ENCODE measurements at places on chromosomes 4 and X.

DNA sequence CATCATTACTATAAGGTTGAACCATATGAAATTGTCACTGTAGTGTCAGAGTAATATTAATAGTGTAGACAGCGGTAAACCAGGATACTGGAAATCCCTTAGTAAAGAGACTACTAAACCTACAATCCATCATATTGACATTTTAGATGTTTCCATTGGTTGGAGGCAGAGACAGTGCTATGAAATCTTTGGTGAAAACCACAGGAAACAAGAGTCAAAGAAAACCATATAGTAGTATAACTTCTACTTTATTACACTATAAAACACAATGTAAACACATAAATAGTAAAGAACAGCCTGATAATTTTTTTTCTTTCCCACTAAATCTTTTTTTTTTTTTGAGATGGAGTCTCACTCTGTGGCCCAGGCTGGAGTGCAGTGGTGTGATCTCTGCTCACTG lies 15.9 kb downstream of the RELL1 start:
- no peak for DNase-seq

GRCh38 chr4:186132577-186133242 lies 28.2 kb downstream of the FAM149A start:
- no peak for DNase-seq

GRCh38 chr4:55615008-55615407 lies 21.1 kb downstream of the NMU start:
- DNase-seq = no peak

- no peak for DNase-seq
These were observed 43.2 kb downstream of the PCDH7 start for GRCh38 chr4:30763321-30763727.

GRCh38 chr4:40856277-40856839 lies 106.6 kb downstream of the NSUN7 start:
- DNase-seq = no peak

DNA sequence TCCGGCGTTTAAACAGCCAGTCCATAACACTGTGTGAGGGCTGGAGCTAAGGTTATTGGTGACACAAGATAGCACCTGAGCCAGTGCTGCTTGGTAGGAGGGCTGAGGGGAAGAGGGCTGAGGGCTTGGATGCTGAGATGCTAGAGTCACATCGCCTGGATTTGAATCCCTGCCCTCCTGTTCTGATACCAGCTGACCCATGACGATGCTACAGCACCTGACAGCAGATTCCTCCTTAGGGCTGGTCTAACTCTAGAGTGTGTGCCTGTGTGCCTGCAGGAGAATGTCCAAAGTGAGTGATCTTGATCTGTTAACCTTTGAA lies 102.5 kb downstream of the PTTG2 start:
- DNase-seq = no peak

DNA sequence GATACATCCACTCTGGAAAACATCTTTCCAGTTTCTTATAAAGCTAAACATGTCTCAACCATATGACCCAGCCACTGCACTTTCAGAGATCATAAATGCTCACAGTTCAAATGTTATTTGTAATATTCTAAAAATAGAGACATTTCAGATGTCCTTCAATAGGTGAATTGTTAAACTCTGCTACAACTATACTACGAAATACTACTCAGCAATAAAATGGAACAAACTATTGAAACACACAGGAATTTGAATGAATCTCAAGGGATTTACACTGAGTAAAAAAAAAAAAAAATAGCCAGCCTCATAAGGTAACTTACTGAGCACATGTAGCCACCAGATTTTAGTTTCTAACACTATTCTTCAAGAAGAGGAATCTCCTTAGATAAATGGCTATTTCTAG lies 253.9 kb downstream of the PCDH18 start:
- no peak for DNase-seq

DNA sequence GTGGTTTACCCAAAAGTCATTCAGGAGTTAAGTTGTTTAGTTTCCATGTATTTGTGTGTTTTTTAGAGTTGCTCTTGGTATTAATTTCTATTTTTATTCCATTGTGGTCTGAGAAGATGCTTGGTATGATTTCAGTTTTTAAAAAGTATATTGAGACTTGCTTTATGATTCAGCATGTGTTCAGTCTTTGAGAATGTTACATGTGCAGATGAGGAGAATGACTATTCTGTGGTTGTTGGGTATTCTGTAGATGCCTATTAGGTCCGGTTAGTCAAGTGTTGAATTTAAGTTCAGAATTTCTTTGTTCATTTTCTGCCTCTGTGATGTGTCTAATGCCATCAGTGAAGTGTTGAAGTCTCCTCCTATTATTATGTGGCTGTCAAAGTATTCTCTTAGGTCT lies 249.4 kb downstream of the ARHGAP10 start:
- no peak for DNase-seq

DNA sequence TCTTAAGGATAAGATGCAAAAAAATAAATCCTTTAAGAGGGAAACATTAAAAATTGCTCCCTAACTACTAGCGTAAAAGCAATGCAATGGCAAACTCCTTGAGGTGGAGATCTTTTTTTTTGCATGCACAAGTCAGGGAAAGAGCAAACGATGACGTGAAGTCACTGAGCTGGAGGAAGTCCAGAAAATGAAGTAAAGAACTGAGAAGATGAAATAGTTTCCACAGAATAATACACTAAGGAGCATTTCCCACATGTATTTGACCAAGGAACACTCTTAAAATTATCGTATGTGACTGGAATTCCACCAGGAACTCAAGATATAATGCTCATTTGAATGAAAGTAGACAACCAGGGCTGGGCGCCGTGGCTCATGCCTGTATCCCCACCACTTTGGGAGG lies 21.0 kb upstream of the DOCK11 start:
- no peak for DNase-seq

GRCh38 chr4:20041839-20042407 lies 209.8 kb upstream of the SLIT2 start:
- DNase-seq = no peak

DNA sequence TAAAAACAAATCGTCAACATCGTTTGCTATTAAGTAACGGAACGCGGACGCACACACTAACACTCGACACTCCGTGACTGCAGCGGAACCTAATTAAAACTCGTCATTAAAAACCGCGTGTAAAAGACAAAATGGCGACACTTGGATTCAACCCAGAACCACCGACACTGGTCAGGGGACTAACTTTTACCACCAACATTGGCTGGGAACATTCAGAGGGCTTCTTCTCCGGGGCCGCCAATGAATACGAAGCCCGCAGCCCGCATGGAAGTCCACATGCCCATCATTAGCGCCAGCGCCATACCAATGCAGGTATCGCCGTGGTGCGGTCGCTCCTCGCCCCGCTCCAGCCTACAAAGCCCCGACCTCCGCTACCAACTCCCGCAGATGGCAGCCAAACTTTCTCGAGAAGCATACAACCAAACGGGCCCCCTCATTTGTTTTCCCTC lies 498 bp downstream of the RBMX start:
- no peak for DNase-seq

DNA sequence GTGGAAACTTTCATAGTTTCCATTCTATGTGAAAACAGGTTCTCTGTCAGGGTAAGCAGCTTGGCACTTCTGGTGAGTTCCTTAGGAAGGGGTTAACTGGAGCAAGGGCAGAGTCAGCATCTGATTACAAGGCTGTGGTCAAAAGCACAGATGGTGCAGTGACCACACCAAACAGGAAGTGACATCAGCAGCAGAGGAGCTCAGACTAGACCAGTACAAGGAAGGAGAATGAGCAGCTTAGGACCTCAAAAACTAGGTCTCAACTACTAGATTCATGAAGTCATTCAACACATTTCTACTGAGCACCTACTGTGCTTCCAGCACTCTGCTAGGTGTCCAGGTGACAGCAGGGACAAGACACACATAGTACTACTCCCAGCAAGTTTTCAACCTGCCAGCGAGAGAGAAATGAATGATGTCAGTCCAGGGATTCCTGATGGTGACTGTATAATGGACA lies 130.2 kb downstream of the AMELX start:
- DNase-seq = no peak

DNA sequence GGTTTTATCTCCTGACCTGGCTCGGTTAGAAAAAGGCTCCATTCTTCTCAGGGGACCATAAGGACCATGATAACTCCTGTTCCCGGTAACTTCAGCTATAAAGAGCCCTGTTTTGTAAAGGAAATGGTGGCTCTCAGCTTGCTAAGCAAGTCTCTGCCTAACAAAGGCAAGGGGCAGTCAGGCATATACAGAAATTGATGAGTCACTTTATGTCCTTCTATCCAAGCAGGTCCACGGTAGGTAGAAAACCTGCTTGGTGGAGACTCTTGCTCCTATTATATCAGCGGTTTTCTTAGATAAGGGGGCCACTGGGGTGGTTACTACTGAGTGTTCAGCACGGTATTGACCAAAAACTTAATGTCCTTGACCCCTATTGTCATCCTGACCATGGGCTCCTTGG lies 203.0 kb upstream of the KLF8 start:
- DNase-seq = no peak

DNA sequence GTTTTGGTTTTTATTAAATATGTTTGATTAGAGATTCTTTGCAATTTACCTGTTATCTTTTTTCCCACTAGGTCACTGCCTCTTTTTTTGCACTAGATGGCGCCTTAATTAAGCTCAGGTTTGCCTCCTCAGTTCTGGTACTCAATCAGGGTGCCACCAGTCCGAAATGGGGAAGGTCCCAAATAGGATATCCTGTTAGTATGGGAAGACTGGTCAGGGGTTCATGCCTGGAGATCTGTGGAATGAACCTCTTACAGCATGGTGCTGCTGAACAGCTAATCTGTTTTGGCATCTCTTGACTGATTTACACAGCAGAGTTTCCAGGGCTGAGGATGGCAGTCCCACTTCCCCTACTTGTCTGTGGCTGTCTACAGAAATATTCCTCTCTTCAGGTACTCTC lies 24.2 kb upstream of the VSIG1 start:
- DNase-seq = no peak

- DNase-seq = no peak
These were observed 125.7 kb downstream of the CAMK2D start for GRCh38 chr4:113635739-113636437.

GRCh38 chr4:142406917-142407501 lies 439.1 kb downstream of the INPP4B start:
- no peak for DNase-seq

GRCh38 chr4:45063696-45064095 lies 337.3 kb upstream of the GNPDA2 start:
- DNase-seq = no peak

DNA sequence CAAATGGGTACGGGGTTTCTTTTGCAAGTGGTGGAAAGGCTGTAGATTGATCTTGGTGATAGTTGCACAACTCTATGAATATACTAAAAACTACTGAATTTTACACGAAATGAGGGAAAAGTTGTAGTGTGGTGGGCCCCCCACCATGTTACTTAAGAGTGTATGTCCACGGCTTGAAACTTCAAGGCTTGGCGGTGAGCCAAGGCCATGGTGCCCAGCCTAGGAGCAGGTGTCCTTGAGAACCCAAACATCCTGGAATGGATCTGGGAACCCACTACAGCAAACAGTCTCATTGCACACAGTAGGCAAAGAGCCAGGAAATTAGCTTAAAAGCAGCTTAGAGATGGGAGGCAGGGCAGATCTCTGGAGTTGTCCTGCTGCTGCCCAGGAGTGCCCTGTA lies 62.9 kb downstream of the BRCC3 start:
- DNase-seq = no peak

DNA sequence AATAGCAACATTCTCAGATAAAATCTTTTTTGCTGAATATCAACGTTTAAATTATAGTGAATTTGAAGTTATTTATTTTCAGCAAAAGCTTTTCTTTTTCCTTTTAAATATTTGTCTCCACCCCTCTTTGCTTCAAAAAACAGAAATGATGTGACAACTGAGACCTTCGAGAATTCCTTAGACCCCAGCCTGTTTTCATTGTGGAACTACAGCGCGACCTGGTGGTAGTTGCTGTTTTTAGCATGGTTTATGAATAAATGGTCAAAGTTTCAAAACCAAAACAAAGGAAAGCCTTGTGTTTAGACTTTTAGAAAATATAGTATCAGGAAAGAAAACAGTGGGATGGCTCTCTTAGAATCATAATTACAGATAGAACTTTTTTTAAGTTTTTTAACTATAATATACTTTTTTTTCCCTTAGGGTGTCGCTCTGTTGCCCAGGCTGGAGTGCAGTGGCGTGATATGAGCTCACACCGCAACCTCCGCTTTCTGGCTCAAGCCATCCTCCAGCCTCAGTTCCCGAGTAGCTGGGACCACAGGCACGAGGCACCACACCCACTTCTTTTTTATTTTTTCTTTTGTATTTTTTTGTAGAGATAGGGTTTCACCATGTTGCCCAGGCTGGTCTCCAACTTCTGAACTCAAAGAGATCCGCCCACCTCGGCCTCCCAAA lies 26.8 kb upstream of the TMEM184C start:
- peak; percentile 21 for DNase-seq

- DNase-seq = no peak
These were observed 139.9 kb upstream of the USP9X start for GRCh38 chrX:40945361-40945713.

- DNase-seq = no peak
These were observed 12.4 kb upstream of the PJA1 start for GRCh38 chrX:69177511-69178162.

DNA sequence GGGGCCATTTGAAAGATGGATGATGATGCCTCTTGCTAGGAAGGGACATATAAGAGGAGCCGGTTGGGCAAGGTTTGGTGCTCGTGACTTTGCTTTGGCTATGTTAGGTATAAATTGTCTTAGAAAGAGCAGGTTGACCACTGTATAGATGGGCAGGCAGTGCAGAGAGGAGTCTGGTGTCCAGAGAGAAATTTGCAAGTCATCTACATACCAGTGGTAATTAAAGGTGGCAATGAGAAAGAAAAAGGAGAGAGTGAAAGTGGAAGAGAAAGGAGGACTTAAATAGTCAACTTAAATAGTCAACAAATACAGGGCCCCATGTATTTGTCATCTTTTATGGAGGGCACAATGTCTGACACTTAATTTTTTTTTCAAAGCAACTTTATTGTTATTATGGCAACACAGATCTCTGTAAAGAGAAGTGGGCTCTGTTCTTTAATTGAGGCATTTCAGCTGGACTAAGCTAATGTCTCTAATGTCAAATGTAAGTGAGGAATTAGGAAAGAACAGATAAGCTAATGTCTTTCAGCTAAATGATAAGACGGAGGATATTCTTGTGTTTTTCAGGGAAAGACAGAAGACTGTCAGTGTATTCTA lies 75.4 kb upstream of the ANXA3 start:
- no peak for DNase-seq

- DNase-seq = no peak
These were observed 48.0 kb downstream of the ETNPPL start for GRCh38 chr4:108714880-108715279.

GRCh38 chr4:85151371-85151770 lies 184.9 kb upstream of the WDFY3 start:
- no peak for DNase-seq

DNA sequence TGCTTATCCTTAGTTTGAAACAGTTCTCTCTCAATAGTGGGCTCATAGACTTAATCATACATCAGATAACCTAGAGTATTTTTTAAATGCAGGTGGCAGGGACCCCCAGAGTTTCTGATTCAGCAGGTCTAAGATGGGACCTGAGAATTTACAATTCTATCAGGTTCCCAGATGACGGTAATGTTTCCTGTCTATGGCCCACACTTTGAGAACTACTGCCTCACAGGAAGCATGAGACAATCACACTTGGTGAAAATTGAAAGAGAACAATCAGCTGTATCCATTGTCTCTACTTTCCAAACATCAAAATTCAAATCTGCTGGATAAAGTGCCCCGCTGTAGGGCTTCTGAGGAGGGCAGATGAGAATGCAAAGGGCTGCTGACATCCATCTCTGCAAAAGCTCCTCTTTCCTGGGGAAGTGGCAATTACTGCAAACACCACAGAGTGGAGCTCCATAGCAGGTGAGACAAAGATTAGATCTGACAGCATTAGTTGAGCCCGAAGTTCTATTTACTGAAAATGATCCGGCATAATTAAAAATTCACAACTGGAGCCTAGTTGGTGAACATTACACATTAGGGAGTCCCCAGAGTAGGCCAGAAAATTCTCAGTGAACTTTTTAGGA lies 187.8 kb upstream of the MBNL3 start:
- no peak for DNase-seq

Measured in thoracic aorta (tissue), 2 donors.